ENCODE measurements at places on chromosomes 7 and 10. TPM values are rescaled to one million over a fixed set of nuclear protein-coding genes. Genes with fewer than 3 reads are reported as not detected.

DNA sequence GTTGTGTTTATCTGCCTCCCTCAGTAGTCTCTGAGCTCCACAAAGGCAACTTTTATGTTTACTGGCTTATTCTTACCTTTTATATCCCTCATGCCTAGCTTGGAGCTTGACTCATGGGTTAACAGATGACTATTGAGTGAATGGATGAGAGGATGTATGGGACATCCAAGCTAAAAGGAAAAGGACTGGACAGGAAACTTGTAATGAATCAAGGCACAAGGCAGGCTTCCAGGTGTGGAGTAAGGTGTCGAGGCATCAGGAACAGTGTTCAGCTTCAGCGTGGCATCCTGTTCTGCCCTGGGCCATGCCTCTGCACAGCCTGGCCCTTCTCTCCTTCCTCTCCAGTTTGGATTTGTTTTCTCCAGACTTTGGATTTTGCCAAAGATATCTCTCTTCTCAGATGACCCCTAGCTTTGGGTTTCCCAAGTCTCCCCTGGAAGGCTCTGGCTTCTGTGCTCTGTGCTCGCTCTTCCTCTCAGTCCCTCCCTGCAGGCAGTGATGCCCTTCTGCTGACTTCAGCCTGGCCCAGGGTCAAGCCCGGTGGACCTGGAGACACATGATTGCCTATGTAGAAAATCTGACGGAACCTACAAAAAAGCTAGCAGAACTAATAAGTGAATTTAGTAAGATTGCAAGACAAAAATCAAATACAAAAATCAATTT lies 367.3 kb downstream of the CXCL12 start:
- DNase-seq: no peak

- no peak for DNase-seq
Measured at GRCh38 chr7:24701261-24702235, 55.7 kb downstream of the GSDME start.

- DNase-seq: no peak
Measured at GRCh38 chr10:10047426-10047825, 970.2 kb upstream of the CELF2 start.

MKI67 gene
- polyA plus RNA-seq: 65.8 TPM

- DNase-seq: no peak
Measured at GRCh38 chr10:9621216-9621615, 1396.5 kb upstream of the CELF2 start.

Data from renal pelvis (tissue), 12 donors.